Sigmoid colon (tissue), 7 donors: ENCODE measurements at places on chromosomes 6 and 20. TPM values are rescaled to one million over a fixed set of nuclear protein-coding genes. Genes with fewer than 3 reads are reported as not detected.

The PFDN6 gene
- 31.7 TPM for total RNA-seq

DNA sequence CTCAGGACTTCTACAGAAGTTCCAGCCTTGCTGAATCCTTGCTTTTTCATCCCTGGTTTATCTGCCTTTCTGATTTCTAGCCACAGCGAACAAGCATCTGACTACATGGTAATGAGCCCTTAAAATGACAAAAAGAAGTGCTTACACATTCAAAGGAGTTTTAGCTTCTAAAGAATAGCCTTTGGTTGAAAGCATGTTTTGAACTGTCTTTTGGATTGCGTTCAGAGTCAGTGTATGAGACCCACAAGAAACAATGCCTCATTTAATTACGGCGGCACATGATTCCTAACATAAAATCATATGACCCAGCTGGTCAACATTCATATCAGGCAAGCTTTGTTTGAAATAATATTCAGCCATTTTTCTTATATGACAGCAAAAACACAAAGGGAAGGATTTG, 784.2 kb downstream of the KIF16B start:
- DNase-seq = no peak

DNA sequence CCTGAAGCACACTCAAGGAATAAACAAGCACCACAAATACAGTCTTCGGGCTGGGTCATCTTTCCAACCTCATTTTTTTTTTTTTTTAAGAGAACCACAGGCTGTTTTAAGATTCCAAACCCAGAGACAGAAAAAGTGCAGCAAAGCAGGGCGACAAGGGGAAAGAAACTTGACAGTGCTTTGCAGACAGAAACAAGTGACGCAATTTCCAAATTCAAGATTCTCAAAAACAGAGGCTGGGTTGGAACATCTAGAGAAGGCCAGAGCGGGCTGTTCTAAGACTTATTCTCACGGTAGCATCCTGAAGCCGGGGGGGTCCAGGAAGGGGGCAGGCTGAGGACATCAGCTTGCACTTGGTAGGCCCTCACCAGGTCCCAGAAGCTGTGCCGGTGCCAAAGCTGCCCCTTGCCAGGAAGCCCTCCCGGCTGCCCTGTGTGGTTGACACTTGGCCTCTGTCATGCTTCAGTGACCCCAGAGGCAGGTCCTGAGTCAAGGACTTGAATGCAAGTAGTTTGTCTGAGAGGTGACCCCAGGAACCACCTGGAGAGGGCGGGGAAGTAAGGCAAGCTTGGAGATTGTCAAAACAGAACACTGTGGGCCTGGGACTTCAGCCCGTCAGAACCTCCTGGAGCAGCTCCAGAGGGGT, 50.5 kb downstream of the BMP7 start:
- DNase-seq = no peak

- DNase-seq = no peak
Measured at GRCh38 chr6:19715167-19715551, 122.0 kb upstream of the ID4 start.

- no peak for DNase-seq
Measured at GRCh38 chr20:1310506-1311190, 18.3 kb downstream of the SDCBP2 start.

GRCh38 chr20:62949153-62949821, 3.2 kb upstream of the SLC17A9 start:
- peak; percentile 48 for DNase-seq

DNA sequence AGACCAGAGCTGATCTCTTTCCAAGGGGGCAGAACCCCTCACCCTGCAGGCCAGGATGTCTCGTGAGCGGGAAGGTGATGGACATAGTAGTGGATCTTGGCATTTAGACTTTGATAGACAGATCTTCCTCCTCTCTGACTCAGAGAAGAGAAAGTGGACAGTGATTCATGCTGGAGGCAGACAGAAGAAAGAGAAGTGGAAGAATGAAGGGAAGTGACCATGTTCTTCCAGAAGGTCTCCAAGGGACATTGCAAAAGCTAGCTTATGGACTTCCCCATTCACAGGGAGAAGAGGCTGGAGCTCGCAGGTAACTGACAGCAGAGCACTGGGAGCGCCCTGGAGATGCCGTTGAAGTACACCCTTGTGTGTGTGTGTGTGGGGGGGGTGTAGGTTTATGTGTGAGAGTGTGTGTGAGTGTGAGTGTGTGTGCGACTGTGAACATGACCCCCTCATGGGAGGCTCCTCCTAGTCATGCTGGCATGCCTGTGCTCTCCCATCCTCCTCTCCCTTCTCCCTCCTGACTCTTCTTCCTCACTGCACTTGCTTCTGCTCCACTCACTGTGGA, 8.0 kb upstream of the RAET1L start:
- no peak for DNase-seq

The BHLHE23 gene
- not detected for total RNA-seq

- no peak for DNase-seq
Measured at GRCh38 chr6:148441454-148441911, 98.8 kb downstream of the SASH1 start.
